ENCODE measurements at places on chromosomes 7 and 10.

DNA sequence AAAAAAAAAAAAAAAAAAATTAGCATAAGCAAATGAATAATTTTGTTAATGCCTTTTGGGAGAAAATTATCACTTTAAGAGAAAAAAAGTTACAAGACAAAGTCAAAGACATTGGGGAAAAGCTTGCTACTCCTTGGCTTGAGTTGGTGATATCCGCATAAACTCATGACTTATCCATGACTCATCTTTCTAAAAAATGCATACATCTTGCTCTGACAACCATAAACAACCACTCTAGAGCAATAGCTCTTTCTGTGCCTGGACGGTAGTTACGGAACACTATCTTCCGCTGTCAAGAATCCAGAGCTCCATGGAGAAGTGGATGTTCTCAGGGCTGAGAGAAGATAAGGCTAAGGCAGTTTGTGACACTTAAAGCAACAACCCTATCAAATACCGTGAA lies 281.1 kb upstream of the PFKP start:
- no peak for DNase-seq

GRCh38 chr7:11486271-11486670 lies 345.7 kb downstream of the THSD7A start:
- no peak for DNase-seq

GRCh38 chr7:27145914-27146412 lies 1.6 kb downstream of the HOXA6 start:
- no peak for DNase-seq

DNA sequence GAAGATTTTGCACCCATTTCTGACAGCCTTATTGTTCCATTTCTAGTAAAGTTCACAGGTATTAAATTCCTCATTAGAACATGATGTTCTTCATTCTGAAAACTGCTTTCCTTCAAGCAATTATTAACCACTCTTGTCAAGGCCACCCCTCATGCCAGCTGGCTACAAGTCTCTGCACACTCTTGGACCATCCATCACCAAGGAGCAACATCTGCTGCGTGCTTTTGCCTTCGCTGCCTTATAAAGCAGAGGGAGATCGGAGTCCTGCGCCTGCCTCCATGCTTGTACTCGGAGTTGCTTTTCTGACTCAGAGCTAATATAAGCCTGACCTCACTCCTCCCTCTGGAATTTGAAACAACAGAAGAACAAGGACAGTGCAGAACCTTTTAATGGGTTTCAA lies 529.9 kb upstream of the DPP6 start:
- DNase-seq: no peak

- DNase-seq: no peak
Measured at GRCh38 chr7:96284835-96285234, 37.1 kb downstream of the SLC25A13 start.

DNA sequence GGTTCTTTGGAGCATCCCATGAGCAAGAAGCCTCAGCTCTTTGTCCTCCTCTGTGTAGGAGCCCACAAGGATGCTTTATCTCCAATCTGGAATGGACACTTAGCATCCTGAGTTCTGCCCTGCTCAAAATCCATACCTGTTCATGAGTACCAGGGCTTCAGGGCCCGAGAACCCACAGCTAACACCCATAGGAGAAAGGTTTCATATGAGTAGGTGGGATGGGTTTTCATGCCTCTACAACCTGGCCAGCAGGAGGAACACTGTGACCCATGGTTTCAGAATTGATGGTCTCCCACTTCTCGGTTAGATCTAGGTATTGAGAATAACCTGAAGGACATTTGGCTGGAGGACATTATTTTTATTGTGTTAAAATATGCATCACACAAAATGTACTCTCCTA lies 57.8 kb downstream of the TBXAS1 start:
- DNase-seq: no peak

DNA sequence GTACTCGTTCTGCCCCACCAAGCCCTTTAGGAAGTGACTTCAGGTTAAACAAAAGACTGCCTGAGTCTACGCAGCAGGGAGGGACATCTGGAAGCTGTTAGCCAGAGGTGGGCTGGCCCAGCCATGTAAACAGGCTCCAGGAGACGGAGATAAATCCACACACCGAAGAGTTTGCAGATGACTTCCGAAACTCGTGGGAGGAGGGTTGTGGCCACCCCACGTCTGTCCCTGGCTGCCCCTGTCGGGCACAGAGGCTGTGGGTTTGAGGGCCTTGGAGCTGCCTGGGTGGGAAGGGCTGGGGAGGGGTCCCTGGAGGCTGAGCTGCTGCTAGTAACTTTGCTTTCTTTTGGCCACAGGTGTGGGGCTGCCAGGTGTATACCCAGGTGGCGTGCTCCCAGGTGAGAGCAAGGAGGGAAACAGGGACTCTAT lies 15.6 kb downstream of the ELN start:
- DNase-seq: no peak

DNA sequence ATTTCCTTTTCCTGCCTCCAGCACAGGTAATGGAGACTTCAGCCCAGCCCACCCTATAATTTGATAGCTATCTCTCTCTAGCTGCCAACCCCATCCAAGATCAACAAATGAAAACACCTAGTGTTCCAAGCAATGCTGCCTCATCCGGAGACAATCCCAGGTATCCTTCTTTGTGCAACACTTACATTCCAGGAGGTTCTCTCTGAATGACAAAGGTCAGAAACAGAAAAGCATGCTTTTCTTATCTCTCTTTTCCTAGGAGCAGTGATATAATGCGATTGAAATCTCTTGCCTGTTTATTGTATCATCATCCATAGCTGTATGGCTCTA lies 699.3 kb downstream of the INHBA start:
- DNase-seq: no peak

GRCh38 chr7:65722361-65722792 lies 150.5 kb upstream of the VKORC1L1 start:
- peak; percentile 46 for DNase-seq

DNA sequence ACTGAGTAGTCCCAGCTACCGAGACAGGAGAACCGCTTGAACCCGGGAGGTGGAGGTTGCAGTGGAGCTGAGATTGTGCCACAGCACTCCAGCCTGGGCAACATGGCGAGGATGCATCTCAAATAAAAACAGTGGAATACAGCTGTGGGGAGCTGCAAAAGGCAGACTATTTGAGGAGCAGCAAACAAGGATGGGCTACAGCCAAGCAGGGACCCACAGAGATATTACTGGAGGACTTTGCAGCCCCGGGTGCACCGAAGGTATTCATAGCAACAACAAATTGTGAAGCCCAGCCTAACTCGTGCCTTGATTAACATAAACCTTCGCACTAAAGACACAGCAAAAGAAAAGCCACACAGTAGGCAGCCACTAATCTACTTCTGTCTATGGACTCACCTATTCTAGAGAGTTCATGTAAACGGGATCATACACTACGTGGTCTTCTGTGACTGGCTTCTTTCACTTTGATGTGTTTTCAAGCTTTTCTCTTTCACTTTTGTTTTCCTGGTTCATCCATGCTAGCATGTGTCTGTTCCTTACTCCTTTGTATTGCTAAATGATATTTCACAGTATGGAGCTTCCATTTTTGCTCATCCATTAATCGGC lies 34.0 kb downstream of the PODXL start:
- DNase-seq: no peak

GRCh38 chr10:14405076-14406065 lies 74.6 kb upstream of the FRMD4A start:
- no peak for DNase-seq

GRCh38 chr7:27172823-27173510 lies 1.2 kb downstream of the HOXA10 start:
- no peak for DNase-seq

DNA sequence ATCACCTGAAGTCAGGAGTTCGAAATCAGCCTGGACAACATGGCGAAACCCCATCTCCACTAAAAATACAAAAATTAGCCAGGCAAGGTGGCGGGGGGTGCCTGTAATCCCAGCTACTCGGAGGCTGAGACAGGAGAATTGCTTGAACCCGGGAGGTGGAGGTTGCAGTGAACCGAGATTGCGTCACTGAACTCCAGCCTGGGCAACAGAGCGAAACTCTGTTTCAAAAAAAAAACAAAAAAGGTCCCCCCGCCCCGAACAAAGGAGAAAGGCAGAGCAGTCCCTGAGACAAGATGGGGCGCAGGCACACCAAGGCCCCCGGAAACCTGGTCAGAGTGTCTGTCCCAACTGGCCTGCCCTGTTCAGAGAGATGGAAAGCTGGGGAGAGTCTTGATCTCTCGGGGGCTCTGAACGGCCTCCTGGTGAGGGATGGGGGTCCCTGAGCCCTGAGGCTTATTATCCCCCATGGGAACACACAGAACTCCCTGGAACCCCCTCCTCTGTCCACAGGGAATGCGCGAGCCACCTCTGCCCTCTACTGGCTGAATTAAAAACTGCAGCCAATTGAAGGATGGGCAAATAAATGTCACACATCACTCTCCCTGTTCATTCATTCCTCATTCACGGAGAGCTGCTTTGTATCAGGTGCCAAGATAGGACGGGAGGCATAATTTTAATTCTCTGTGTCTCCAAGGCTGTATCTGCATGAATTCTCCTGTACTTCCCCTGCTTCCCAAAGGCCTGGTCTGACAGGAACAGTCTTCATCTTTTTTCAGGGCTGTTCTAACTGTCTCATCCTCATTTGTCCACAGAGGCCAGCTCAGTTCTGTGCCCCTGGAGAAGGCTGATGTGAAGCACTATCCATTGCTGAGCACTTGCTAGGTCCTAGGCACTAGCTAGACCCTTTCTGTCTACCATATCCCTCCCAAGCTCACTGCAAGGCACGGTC lies 28.9 kb downstream of the MAT1A start:
- no peak for DNase-seq

- DNase-seq: no peak
Measured at GRCh38 chr7:24456526-24457218, 116.6 kb upstream of the PALS2 start.

DNA sequence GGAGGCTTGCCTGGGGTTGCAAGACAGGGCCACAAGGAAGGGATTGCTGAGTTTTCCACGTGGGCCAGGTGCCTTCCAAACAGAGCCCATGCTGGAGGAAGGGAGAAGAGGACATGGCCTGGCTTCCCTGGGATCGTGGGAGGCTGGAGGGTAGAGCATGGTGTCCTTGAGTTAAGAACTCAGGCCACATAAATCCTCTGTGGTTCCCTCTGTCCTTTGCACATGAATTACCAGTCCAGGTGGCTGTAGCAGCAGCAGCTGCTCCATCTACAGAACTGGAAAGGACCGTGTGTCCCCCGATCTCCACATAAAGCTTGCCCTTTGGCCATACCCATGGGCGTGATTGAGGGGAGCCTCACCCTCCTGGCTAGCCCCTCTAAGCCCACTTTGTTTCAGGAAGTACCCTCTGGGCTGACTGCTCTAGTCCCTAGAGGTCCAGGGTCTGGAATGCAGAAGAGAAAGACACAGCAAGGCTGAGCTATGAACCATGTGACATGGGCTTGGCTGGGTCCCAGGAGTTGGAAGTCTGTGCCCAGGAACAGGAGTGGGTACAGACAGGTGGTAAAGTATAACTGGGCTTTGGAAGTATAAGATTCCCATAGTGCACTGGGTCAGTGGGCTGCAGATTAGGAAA lies 84.9 kb downstream of the C10orf105 start:
- DNase-seq: no peak

GRCh38 chr7:48964074-48964473 lies 39.7 kb downstream of the CDC14C start:
- no peak for DNase-seq

DNA sequence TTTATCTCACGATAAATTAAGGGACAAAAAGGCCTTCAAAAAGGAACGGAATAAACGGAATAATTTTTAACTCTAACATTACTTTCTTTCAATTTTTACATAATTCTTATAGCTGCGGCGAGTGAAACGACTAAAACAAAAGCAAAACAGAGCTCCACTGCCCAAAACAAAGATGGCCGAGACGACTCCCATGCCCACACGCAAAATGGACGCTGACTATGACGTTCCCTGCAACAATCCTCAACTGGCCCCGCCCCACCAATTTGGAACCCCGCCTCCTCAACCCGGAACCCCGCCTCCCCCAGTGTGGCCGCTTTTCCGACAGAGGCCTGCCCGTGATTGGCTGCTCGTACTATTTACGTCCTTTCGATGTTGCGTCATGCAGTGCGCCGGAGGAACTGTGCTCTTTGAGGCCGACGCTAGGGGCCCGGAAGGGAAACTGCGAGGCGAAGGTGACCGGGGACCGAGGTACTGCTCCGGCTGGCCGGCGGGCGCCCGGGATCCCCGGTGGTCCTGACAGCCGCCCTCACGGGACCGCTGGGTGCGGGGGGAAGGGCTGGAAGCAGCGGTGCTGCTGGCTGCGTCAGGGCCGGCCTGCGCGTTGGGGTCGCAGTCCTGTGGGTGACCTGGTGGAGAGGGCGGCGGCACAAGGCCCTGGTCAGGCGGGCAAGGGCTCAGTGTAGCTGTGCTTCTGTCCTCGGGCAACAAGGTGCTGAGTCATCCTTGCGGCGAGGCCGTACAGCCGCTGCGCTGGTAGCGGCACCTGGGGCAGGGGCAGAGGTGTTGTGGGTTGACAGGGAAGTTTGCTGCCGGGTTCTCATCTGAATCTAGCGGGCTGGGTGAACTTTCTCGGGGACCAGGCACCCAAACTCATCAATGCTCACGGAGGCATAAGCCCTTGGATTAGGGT lies at the start of gene GHITM:
Gene GHITM, plus strand, starts transcription at position 384 of the 910 bp plus-strand sequence. CDS start 1,992 bp downstream, outside the sequence.
- DNase-seq: peak; percentile 99

GRCh38 chr10:104254493-104255310 lies at the start of gene GSTO1:
Gene GSTO1, plus strand, starts transcription at chr10:104254892. Its CDS starts 37 bp downstream, at chr10:104254929.
- DNase-seq: peak; percentile 29

DNA sequence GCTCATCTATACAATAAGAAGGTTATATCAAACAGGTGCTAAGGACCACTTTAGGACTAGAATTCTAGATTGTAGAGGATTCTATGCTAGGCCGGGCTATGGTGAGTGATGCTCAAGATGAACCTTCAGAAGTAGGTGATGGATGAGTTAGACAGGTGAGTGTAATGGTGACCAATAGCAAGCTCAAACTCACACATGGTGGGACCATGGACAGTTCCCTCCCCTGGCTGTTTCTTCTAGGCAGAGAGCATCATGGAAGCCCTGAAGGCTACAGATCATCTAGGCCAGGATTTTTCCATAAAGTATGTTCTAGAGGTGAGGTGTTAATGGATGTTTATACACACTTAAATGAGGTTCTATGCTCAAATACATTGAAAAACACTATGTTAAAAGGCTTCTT lies 162.2 kb upstream of the WDR11 start:
- no peak for DNase-seq

- no peak for DNase-seq
Measured at GRCh38 chr7:39300276-39300675, 265.9 kb upstream of the YAE1 start.

- no peak for DNase-seq
Measured at GRCh38 chr7:50416527-50417182, 33.5 kb downstream of the FIGNL1 start.

- DNase-seq: peak; percentile 25
Measured at GRCh38 chr10:71708301-71708703, 11.3 kb downstream of the C10orf105 start.

- DNase-seq: no peak
Measured at GRCh38 chr7:69674701-69675182, 76.5 kb downstream of the AUTS2 start.

GRCh38 chr10:44046605-44047004 lies 338.3 kb downstream of the CXCL12 start:
- DNase-seq: no peak

Measured in stimulated activated CD8-positive, alpha-beta memory T cell treated with anti-CD3 and anti-CD28 coated beads, Interleukin-4, amount 100 ng/mL, for 1 hour (primary cell).